ENCODE measurements at places on chromosomes 16 and 17.

DNA sequence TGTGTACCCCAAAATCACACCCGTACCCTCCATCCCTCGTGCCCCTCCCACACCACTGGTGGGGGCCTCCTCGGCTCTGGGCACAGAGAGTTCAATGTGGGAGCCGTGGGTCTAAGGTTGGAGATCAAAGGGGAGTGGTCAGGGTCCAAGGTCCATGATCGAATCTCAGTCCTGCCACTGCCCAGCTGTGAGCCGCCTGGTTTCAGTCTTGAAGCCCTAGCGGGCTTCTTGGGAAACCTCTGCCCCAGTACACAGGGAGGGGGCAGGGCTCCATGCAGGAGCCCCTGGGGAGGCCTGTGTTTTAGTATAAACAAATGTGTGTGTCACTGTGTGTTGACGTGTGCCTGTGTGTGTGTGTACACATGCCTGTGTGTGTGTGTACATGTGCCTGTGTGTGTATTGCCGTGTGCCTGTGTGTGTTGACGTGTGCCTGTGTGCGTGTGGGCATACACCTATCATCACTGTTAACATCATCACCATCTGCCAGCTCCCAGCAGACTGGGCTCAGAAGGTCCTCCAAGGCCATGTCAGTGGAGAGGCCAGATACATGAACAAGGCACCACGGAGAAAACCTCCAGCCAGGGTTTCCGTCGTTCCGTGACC is 26.5 kb upstream of the ZNF469 start:
- DNase-seq = no peak

DNA sequence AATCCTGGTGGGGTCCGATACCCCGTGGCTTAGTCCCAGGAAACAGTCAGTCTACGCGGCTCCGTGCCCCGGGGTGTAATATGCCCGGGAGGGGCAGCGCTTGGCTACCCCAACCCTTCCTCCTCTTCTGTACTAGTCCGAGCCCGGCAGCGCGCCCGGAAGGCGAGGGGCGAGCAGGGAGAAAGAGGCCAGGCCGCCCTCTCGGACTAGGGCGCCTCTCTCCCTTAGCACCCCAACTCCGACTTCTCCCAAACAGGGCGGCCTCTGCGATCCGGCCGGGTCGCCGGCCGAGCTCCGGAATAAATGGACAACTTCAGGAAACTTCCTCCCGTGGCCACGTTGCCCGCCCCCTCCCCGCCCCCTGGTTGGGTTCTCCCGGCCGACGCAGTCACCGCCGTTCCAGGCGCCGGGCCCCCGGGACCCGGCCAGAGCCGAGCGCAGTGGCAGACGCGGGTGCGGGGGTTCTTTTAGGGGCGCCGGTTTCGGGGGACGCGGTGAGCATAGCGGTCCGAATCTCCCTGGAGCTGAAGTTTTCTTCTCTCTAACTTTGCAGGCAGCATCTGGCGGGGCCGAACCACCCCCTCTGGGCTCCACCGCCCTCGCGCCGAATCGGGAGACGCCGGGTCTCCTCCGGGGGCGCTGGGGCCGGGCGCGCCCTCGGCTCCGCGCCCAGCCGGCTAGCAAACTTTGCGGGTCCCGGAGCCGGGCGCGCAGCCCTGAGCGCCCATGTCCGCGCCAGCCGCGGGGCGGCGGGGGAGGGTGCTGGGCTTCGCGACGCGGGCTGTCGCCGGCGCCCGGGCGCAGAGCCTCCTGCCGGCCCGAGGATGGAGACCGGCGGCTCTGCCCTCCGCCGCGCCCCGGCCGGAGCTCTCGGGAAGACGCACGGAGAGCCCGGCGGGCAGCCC is at the start of gene SDK2:
SDK2 (minus strand) TSS at position 301 of the 905 bp plus-strand sequence. CDS start 357 bp downstream, outside the sequence.
- DNase-seq = no peak

DNA sequence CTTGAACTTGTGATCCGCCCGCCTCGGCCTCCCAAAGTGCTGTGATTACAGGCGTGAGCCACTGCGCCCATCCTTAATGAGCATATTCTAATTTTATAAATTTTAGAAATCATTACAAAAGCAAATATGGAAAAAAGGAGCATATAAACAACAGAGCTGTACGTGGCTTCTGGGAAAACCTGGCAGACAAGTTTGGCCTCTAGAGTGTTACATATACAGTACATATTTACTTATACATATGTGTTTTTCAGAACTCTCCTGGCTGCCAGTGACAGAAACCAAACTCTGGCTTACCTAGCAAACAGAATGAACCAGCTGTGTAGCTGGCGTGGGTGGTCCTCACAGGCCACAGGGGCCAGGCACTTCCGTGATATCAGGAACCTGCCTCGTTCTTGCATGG is 10.1 kb downstream of the DRC3 start:
- DNase-seq = no peak

DNA sequence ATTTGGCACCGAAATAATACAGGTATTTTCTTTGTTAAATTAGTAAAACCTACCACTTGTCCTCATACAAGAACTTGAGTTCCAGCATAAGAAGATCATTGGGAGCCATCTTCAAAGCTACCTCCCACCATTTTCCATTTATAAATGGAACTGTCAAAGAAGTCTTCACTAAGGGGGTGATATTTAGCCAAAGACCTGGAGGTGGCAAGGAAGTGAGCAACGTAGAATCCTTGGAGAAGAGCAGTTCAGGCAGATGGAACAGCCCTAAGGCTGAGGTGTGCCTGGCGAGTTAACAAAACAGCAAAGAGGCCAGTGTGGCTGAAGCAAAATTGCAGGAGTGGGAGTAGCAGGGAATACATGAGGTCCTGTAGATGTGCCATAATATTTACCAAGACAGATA is 1.8 kb downstream of the KCNJ16 start:
- no peak for DNase-seq

- no peak for DNase-seq
Measured at GRCh38 chr16:50534091-50534490, 14.1 kb upstream of the NKD1 start.

GRCh38 chr17:7019839-7020519 is 2.9 kb upstream of the BCL6B start:
- no peak for DNase-seq

DNA sequence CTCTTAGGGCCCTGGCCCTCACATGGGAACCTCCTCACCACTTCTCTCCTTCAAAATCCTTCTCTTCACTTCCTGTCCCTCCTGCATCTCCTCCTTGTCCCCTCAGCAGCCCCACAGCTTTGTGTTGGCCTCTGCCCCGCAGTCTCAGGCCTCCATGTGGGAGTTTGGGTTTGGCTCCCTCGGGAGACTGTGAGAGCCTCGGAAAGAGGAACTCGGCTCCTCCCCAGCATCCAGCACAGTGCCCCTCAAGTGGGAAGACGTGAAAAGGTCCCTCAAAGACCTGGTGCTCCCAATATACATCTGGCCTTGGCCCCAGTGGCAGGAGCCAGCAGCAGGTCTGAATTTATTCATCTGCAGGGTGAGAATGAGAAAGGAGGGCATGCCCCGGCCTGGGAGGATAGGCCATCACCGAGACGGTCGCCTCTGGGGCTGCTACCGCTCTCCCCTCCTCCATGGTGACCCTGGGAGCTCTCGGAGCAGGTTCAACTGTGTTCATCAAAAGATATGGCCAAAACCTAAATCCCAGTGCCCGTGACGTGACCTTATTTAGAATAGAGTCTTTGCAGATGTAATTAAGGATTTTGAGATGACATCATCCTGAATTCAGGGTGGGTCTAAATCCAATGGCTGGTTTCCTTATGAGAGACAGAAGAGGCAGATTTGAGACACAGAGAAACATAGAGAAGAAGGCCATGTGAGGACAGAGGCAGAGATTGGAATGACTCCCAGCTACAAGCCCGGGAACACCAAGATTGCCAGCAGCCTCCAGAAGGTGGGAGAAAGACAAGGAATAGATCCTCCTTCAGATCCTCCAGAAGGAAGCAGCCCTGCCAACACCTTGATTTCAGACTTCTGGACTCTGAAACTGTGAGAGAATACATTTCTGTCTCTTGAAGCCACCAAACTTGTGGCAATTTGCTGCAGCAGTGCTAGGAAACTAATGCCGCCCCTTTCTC is 135.1 kb downstream of the MRM1 start:
- DNase-seq = no peak

GRCh38 chr17:18851201-18851600 is 6.7 kb upstream of the PRPSAP2 start:
- no peak for DNase-seq
